Stimulated activated CD4-positive, alpha-beta T cell treated with anti-CD3 and anti-CD28 coated beads, Interleukin-4, amount 100 ng/mL, for 4 hours (primary cell): ENCODE measurements at places on chromosomes 3 and 15.

DNA sequence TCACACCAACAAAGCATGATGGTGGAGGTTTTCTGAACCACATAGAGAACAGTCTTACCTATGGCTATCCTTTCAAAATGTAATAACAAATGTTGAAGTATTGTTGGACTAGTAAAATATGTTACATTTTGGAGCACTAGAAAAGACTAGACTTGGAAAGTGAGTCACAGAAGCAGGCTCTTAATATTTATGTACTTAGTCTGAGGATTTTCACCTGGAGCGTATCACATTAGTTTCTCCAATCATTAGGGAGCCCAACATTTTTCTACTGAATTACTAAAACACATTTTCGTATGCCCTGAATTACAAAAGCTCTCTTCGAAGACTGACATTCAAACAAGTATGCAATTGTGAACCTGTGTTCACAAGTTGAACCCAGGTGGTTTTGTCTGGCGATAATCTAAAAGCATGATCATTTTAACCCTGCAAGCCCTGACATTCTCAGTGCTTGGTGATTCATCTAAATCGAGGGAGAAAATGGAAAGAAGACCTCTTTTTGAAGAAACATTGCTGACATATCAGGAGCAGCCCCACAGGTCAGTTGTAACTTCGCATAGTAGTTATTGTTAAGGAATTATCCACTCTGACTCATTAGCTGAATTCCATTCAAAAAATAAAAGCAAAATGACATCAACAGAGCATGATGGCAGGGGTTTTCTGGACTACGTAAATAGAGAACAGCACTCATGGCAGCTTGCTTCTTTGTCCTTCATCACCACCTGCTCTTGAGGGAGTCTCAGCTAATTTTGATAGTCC lies 679.8 kb upstream of the NECTIN3 start:
- no peak for DNase-seq

GRCh38 chr3:99472385-99472784 lies 166.0 kb upstream of the COL8A1 start:
- DNase-seq = no peak

DNA sequence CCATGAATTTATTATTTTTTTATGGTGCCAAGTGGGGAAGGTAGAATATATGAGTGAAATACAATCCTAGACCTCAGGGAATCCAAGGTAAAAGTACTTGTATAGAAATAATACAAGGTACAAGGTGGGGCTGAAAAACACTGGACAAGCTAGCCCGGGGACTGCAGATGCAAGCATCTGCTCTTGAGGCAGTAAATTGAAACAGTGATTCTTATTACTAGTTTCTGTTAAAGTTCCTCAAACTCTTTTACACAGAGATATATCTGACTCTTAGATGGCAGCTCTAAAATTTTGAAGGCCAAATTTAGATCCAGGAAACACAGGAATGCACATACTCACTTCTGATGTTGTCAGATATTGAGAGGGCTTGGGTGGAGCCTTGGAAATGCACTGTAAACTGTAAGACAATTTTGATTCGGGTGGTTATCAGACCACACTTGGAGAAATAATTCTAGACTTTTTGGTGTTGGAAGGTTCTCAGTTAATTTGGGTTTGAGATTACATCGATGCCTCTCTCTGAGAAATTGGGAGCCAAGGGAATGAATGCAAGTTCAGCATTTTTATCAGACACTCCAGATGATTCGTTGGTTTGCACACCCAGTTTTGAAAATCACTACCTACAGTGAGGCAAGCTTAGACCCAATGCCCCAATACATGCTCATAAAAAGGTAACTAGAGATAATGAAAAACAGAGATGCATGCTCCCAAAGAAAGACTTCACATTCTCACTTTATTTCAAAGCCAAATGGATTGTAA lies 7.3 kb downstream of the TP63 start:
- no peak for DNase-seq

- no peak for DNase-seq
These were observed 56.7 kb upstream of the LMCD1 start for GRCh38 chr3:8444883-8445282.

DNA sequence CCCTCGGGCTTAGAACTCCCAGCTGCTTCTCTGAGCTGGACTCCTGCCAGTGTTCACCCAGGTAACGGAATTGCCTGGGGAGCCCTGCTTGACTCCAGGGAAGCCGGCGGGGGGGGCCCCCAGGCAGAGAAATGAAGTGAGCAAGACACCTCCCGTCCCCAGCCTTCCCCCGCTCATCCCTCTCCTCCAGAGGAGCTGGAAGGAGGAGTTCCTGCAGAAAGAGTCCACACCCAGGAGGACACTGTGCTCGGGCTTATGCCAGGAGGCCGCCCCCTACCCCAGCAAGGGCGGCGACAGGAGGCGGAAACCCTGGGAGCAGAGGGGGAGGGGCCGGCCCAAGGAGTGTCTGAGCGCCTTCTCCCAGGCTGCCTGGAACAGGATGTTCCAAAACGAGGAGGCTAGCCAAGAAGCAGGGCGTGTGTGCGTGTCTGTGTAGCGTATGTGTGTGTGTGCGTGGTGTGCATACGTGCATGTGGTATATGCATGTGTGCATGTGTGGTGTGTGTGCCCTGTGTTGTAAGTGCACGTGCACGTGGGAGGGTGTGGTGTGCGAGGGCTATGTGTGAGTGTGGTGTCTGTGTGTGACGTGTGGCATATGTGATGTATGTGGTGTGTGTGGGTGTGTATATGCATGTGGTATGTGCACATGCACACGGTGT lies 511.3 kb downstream of the SHQ1 start:
- no peak for DNase-seq

DNA sequence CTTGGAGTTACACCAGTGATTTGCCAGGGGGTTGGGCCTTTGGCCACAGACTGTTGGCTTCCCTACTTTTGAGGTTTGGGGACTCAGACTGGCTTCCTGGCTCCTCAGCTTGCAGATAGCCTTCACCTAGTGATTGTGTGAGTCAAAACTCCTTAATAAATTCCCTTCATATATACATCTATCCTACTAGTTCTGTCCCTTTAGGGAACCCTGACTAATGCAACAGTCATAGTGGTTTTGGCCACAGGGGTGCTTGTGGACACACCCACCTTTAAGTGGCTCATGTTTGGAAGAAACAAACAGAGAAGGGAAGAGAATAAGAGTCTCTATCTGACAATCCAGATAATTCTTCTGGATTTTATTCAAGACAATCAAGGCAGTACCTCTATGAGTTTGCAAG lies 457.7 kb downstream of the EPHA3 start:
- DNase-seq = no peak

DNA sequence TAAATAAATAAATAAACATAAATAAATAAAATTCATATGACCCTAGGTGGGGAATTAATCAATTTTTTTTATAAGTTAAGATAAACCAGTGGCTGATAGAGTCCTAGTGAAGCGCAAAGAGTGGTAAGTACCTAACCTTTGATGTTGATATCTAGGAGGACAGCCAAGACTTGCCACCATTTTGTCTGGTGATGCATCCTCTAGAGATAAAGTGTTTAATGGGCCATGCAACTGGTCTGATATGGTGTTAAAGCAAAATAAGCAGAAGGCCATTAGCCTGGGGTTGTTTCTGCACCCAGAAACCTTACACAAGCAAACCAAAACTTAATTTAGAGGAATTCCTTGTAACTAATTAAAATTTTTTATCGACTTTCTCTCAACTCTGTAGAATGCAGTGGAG lies 9.6 kb upstream of the USP8 start:
- DNase-seq = no peak

DNA sequence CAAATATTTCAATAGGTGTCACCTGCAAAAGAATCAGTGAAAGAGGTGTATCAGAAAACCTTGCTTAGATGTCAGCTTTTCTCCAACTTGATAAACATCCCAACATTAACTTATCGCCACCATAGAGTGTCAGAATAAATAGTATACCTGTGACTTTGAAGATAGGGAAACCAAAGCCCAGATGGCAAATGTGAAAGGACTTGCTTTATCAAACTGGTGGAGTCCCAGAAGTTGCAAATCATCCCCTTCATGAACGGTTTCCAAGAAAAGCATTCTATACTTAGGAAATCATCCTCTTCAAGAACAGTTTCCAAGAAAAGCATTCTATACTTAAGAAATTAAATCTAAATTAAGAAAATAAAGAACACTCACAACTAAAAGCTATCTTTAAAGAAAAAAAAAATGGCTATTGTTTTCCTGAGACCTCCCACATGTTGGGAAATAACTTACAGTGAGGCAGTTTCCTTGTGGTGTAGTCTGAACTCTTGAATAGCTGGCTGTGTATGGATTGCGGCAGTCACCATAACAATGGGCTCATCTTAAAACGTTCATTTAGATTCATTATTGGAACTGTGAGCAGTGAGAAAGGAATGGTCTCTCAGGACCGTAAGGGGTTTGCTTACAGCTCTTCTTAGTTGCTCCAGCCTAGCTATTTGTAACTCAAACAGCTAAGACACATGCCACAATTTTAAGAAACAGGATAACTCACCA lies 56.5 kb downstream of the GHSR start:
- no peak for DNase-seq

DNA sequence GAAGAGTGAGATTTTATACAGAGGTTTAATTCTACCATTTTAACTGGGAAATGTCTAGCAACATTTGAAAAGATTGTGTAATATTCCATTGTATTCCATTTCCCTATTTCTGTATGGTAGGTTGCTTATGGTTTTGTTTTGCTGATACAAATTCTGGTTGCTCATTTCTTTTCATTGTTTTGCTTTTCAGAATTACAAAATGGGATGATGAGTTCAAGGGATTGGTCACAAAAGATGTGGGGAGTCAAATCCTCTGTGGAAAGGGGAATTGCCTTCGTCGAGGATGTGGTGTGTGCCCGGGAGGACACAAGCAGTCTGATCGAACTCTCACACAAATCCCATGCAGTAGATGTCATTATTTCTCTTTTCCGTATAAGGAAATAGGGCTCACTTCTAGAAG lies 18.3 kb downstream of the SLCO3A1 start:
- DNase-seq = no peak

- no peak for DNase-seq
These were observed 966.1 kb downstream of the AGBL1 start for GRCh38 chr15:87045746-87046145.

GRCh38 chr3:64053117-64053516 lies 29.8 kb upstream of the PSMD6 start:
- no peak for DNase-seq

DNA sequence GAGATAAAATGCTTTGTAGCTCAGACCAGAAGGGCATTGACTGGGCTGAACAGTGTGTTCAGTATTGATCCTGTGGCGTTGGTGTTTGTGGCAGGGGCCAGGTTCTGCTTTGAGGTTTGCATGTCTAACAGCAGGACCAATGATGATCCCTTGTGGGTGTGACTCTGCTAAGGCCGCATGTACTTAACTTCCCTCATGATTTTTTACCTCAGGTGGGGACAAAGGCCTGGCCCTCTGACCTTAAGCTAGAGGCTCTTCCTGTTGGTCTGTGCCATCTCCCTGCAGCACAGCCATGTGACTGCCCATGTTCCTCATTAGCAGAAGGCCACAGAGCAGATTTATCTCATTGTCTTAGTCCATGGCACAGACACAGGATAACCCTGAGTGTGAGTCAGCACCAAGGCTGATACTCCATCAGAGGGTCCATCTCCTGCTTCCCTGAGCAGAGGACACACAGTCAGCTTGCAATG lies 34.3 kb upstream of the BSN start:
- DNase-seq = no peak

DNA sequence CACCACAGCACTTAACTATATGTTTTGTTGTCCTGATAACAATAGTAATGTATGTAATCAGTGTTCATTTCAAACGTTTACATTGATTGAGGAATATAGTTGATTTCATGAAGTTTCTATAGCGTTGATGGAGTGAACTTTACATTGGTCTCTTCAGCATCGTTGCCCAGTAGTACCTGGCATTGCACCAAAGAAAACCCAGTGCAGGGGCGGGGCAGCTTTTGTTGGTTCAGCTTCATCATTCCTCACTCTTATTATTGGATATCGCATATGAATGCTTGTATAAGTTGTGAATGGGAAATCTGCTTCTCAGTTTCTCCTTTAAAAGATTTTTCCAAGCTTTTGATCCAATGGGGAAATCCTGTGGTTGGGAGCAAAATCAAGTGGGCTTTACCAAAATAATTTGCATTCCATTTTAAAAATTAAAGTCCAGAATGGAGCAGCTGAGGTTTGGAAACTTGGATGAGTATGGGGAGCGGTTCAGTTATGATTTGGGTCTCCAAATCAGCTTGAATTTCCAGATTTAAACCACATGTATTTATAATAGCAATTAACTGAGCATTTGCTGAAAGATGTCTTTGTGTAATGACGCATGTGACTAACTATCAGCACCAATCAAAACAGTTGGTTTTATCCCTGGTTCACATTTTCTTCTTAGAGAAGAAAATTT lies 213.7 kb downstream of the ALCAM start:
- no peak for DNase-seq

- no peak for DNase-seq
These were observed 537.7 kb downstream of the UNC13C start for GRCh38 chr15:54515664-54516582.

DNA sequence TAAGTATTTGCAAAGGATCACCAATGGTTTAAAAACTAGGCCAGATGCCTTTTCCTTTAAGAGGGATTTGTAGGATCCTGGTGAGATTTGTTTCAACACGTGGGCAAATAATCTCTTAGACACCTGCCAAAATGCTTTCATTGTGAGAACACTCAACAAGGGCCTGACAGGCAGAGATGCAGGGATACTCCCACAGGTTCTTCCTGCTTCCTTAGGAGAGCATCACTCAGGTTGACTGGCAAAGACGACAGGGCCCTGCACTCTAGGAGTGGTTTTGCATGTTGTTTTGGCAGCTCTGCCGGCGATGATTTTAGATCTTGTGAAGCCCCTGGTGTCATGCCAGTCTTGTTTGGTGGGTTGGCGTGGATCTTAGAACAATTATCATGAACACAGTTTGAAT lies 184.5 kb downstream of the NR1D2 start:
- no peak for DNase-seq

DNA sequence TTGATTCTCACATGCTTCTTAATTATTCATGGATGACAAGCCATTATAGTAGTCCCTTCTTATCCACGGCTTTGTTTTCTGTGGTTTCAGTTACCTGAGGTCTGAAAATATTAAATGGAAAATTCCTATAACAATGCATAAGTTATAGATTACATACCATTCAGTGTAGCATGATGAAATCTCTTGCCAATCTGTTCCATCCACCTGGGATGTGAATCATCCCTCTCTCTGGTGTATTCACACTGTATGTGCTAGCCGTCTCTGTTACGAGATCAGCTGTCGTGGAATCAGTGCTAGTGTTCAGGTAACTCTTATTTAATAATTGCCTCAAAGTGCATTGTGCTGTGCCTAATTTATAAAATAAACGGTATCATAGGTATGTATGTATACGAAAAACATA lies 5.2 kb downstream of the WDR5B start:
- DNase-seq = no peak

DNA sequence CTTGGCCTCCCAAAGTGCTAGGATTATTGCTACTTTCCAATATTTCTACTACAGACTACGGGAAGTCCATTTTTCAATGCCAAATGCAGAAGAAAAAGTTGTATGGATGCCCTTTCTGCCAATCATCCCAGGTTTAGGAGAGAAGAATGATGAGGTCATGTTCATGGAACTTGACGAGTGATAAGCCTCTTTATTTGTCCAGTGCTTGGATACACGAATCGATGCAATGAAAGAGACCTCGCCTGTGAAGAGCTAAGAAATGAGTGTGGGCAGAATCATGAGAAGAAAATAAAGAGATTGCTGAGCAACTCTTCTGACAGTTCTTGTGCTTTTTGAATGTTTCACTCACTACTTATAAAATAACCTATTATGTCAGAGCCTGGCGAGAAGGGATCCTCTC lies 996 bp upstream of the SLC28A1 start:
- DNase-seq = no peak

- no peak for DNase-seq
These were observed 37.0 kb downstream of the LARS2 start for GRCh38 chr3:45425237-45425933.
